ENCODE measurements at places on chromosomes 13 and 19.
A peak's percentile ranks its signal among the peaks of the same experiment; 100 is the strongest.

- DNase-seq = no peak
Observed at GRCh38 chr19:29216021-29216420, 3.1 kb upstream of the UQCRFS1 start.

DNA sequence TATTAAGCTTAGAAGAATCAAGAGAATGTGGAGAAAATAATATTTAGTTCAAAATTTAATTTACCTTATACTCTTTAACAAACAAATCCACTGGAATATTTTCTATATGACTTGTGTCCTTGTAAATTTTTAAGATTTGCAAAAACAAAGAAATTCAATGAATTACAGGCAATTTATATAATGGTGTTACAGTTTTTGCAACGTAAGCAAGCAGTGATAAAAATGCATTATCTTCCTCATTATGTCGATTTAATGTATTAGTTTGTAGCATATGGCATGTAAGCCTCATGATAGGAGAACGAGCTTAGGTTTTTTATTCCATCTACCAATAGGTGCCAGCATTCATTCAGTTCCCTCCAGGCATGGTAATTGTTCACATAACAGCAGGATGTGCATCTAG is 100.0 kb upstream of the PCDH9 start:
- no peak for DNase-seq

DNA sequence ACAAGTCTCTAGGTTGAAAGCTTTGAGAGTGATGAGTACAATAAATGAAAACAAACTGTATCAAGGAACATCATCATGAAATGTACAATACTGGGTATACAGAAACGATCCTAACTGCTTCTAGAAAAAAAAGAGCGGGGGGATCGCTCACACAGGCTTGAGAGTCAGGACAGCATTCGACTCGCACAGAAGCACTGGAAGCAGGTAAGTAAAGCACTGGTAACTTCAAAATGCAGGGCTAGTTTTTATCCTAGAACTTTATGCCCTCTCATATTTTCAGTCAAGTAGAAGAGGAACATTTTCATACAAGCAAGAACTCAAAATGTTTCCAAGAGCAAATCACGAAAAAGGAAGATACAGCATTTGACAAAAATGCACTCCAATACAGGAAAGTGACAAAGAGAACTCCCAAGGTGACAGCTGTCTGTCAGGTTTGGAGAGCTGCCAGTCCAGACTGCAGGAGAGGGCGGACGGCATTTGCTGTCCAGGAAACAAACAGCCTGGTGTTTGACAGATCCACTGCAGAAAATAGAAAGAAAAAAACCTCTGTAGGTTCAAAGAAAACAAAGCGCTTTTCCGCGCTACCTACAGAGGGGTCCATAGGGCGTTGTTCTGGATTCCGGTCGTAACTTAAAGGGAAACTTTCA is 58.2 kb upstream of the XPO4 start:
- DNase-seq = peak; percentile 29

DNA sequence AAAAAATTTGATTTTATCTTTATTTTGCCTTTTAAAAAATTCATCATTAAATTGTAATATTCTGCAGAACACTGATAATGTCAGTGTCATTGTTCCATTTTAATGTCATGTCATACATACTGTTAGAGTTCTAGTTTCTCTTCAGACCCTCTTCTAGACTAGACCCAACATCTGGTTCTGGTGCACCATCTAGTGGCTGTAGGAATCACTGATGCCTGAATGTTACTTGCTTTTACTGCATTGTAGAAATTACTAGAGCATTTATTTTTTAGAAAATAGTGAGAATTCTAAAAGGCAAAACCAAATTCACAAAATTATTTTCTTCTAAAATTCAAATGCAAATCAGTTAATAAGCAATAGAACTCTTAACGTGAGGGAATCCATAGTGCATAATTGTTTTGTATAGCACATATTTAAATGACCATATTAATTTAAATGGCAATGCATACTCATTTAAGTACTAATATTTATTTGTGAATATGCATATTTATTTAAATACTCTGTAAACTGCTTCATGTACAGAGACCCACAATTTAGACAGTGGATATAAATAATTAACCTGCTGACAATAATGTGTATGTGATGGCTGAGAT is 425.7 kb downstream of the KLF12 start:
- peak; percentile 81 for DNase-seq

- peak; percentile 61 for DNase-seq
Observed at GRCh38 chr13:21668732-21669275, 2.1 kb upstream of the FGF9 start.

DNA sequence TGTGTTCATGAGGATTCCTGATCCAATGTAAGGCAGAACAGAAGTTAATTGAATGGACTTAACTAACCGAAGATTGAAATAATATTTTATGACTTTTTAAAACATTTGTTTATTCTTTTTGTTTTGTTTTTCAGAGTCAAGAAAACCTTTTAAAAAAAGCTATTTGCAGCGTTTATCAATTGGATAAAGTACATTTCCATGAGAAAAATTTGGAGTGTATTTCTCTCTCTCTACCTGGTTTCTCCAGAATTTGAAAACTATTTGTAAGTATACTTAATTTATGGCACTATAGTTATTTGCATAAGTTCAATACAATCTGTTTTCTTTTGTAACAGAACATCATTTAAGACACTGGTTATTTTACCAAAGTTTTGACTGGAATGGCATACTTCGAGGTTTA is 208.0 kb upstream of the UBL3 start:
- DNase-seq = no peak

- no peak for DNase-seq
Observed at GRCh38 chr19:13762635-13763235, 1.6 kb upstream of the MRI1 start.

DNA sequence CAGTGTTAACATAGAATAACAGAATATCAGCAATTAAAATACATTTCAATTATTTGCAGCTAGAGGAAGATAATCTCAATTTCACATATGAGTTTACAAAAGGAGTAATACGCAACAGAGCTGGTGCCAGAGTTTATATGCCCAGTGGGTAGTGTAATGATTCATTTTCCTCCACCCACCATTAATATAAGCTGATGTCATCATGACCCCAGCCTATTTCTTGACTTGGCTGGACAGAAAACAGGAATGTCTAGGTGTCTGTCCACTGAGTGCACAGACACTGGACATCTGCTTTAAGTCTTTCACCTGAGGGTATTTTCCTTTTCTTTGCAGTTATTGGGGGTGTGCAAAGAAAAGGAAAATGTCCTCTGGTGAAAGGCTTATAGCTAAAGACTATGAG is 335.5 kb downstream of the TBC1D4 start:
- DNase-seq = no peak

DNA sequence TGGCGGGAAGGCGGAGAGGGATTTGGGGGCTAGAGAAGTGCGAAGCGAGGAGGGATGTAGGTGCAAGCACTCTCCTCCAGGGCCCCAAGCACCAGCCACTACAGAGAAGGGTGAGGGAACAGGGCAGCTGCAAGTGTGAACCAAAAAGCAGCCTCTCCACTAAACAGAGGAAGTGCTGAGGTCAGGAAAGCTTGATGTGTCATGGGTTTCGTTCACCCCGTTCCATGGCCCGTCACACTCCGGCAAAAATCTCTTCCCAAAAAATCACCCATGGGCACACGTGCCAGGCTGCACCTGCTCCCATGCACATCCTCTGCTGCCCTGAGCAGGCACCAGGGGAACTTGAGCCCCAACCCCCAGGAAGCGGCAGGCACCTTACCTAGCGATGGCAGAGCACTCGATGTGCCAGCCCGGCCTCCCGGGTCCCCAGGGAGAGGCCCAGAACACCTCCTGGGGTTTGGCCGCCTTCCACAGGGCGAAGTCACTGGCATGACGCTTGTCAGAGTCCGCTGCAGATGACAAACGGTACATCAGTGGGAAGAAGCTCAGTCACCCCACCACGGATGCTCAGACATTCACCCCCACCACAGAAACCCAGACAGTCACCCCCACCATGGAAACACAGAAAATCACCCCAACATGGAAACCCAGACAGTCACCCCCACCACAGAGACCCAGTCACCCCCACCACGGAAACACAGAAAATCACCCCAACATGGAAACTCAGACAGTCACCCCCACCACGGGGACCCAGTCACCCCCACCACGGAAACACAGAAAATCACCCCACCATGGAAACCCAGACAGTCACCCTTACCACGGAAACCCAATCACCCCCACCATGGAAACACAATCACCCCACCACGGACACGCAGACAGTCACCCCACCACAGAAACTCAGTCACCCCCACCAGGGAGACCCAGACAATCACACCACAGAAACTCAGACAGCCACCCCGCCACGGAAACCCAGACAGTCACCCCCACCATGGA is 29.0 kb downstream of the CARS2 start:
- no peak for DNase-seq

Measured in NCI-H526 treated with DMSO at 0.1 percent for 48 hours (cell line).